Gastroesophageal sphincter (tissue), 4 donors: ENCODE measurements at places on chromosomes 2 and 18. TPM values are rescaled to one million over a fixed set of nuclear protein-coding genes. Genes with fewer than 3 reads are reported as not detected.
A peak's percentile ranks its signal among the peaks of the same experiment; 100 is the strongest.

SLC4A3 gene
- 10.4 TPM for total RNA-seq

DNA sequence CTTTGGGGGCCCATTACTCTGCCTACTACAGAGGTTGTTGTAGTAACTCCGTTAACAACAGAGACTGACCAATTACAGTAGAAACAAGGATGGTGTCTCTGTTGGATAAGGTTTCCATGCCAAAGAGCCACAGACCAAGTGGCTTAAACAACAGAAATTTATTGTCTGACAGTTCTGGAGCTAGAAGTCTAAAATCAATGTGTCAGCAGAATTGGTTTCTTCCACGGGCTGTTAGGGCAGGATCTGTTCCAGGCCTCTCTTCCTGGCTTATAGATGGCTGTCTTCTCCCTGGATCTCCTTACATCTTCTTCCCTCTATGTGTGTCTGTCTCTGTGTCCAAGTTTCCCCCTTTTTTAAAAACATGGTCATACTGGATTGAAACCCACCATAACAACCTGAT is 135.3 kb downstream of the AKAIN1 start:
- H3K36me3 ChIP-seq: no peaks in the 10 kb centered on the region
- no peak overlapping the region for H3K27ac ChIP-seq
- H3K27me3 ChIP-seq: peaks cover 5% of the 10 kb centered on the region
- ATAC-seq: no peak
- no peak overlapping the region for H3K4me3 ChIP-seq

GRCh38 chr2:101473591-101473910 is 1.4 kb downstream of the RFX8 start:
- H3K27me3 ChIP-seq: no peaks in the 10 kb centered on the region
- ATAC-seq: peak; percentile 42
- H3K4me3 ChIP-seq: peak overlapping the region; percentile 35

- no peaks in the 10 kb centered on the region for H3K36me3 ChIP-seq
- no peak overlapping the region for H3K4me3 ChIP-seq
- H3K27me3 ChIP-seq: peaks cover 80% of the 10 kb centered on the region
These were observed 25.9 kb upstream of the ALPP start for GRCh38 chr2:232352511-232353091.

GRCh38 chr2:227826563-227826962 is 12.9 kb downstream of the CCL20 start:
- no peaks in the 10 kb centered on the region for H3K36me3 ChIP-seq
- no peak overlapping the region for H3K27ac ChIP-seq
- no peak overlapping the region for H3K4me3 ChIP-seq

GRCh38 chr2:24552836-24553235 is 61.8 kb downstream of the NCOA1 start:
- ATAC-seq: no peak
- no peak overlapping the region for H3K4me3 ChIP-seq
- H3K36me3 ChIP-seq: peaks cover 7% of the 10 kb centered on the region
- no peak overlapping the region for H3K27ac ChIP-seq
- peaks cover 6% of the 10 kb centered on the region for H3K4me1 ChIP-seq
- no peaks in the 10 kb centered on the region for H3K27me3 ChIP-seq

MALL gene
- total RNA-seq: 18.6 TPM

KIF1A gene
- total RNA-seq: 2.2 TPM

DNA sequence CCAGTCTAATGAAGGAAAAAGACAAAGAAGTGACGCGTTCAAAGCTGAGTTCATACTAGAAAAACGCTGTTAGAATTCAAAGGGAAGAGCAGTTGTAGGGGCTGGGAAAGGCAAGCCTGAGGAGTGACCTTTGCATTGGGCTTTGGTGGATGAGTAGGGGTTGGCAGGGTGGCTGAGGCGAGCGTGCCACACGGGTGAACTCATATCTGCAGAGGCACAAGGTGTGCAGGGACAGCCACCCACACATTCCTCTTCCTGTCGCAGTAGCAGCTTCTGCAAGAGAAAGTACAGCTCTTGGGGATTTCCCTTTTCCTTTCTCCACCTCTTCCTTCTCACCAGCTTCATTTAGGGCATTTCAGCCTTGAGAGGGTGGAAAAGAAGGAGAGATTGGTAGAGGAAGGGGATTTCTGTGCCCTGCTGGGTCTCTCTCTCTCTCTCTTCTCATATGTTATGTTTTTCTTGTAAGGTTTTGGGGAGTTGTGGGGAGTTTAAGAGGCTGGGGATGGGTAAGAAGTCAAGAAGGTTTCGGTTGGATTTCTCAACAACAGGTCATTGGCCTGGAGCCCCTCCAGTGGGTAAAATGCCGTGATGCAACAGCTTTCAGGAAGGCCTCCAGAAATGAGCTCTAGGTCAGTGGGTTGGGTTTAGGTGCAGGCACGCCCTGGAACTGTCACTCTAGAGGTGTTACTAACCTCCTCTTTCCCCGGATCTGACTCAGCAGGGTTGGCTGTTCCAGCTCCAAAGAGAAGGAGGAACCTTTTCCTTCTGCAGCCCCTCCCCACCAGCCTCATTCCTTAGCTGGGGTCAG is 40.1 kb downstream of the ODC1 start:
- peak overlapping the region; percentile 67 for H3K27ac ChIP-seq
- H3K4me1 ChIP-seq: no peaks in the 10 kb centered on the region
- no peaks in the 10 kb centered on the region for H3K36me3 ChIP-seq
- peak; percentile 75 for ATAC-seq

GRCh38 chr2:156700681-156701080 is 264.5 kb downstream of the GPD2 start:
- H3K36me3 ChIP-seq: no peaks in the 10 kb centered on the region
- H3K4me3 ChIP-seq: no peak overlapping the region
- H3K27ac ChIP-seq: no peak overlapping the region
- peaks cover 21% of the 10 kb centered on the region for H3K4me1 ChIP-seq
- no peak for ATAC-seq

LIMS2 gene
- total RNA-seq: 81.4 TPM

DNA sequence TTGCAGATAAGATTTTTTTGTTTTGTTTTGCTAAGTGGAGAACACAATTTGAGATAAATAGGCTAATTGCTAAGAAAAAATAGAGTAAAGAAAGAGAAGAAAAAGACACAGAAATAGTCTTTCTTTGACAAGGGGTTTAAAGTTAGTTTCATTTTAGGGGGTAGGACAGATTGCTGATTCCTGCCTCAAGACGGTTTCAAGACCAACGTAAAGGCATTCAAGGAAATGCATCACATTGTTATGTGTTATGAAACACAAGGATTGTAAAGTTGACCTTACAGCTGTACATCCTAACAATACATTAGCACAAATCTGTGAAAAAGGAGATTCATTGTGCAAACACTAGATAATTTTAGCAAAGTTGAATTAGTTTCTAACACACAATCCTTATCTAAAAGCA is 22.7 kb upstream of the ETAA1 start:
- H3K36me3 ChIP-seq: no peaks in the 10 kb centered on the region
- no peaks in the 10 kb centered on the region for H3K4me1 ChIP-seq
- no peak for ATAC-seq
- H3K27ac ChIP-seq: no peak overlapping the region
- H3K4me3 ChIP-seq: no peak overlapping the region

GRCh38 chr2:28354920-28355520 is 37.6 kb upstream of the FOSL2 start:
- ATAC-seq: no peak

DNA sequence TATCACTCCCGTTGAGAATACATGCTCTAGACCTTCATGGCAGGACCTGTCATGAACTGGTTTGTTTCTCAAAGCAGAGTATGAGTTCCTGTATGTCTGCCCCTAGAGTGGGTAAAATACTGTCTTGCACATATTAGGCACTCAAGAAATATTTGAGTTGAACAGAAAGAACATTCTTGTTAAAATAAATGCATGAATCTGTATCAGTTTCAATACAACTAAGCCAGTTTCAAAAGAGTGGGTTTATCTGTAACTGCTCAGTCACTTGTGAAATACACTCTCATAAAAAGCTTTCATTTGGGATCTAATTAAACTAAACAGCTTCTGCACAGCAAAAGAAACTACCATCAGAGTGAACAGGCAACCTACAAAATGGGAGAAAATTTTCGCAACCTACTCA is 69.2 kb downstream of the RFTN2 start:
- no peaks in the 10 kb centered on the region for H3K27me3 ChIP-seq
- ATAC-seq: no peak
- no peaks in the 10 kb centered on the region for H3K4me1 ChIP-seq
- H3K36me3 ChIP-seq: no peaks in the 10 kb centered on the region

DNA sequence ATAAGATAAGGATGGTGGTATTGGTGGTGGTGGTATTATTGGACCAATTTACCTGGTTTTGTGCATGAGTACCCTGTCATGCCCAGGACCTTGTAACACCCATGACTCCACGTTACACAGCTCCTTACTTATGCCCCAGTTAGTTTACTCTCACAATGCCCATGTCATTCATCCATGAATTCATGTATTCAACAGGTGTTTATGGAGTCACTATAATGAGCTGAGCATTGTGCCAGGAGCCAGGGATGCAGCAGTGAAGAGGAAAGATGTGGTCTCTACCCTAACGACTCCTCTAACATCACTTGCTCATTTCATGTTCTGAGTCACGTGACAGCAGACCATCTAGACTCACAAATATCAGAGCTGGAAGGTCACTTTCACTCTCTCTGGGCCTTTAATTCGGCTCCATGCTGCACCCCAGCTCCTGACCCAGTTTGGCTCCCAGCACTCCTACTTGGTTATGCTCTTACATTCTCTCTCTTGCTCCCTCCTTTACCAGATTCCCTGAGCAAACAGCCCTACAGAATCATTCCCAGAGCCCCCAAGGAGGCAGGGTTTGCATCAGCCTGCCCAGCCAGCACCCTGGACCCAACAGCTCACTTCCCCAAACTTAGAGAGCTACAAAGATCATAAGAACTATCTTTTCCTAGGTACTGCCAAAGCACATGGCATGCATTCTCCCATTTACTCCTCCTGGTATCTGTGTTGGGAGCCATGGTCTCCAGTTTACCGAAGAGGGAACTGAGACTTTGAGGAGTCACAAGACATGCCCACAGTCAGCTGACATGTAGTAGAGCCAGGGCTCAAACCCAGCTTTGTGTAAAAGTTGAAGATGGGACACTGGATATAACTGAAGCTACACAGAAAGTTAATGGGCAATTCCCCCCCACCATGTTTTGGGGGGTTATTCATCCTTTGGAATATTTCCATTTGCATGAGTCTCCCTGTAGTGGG is 449.9 kb downstream of the LRATD1 start:
- no peak for ATAC-seq
- H3K36me3 ChIP-seq: no peaks in the 10 kb centered on the region
- no peaks in the 10 kb centered on the region for H3K4me1 ChIP-seq
- no peak overlapping the region for H3K4me3 ChIP-seq
- H3K27ac ChIP-seq: no peak overlapping the region

DNA sequence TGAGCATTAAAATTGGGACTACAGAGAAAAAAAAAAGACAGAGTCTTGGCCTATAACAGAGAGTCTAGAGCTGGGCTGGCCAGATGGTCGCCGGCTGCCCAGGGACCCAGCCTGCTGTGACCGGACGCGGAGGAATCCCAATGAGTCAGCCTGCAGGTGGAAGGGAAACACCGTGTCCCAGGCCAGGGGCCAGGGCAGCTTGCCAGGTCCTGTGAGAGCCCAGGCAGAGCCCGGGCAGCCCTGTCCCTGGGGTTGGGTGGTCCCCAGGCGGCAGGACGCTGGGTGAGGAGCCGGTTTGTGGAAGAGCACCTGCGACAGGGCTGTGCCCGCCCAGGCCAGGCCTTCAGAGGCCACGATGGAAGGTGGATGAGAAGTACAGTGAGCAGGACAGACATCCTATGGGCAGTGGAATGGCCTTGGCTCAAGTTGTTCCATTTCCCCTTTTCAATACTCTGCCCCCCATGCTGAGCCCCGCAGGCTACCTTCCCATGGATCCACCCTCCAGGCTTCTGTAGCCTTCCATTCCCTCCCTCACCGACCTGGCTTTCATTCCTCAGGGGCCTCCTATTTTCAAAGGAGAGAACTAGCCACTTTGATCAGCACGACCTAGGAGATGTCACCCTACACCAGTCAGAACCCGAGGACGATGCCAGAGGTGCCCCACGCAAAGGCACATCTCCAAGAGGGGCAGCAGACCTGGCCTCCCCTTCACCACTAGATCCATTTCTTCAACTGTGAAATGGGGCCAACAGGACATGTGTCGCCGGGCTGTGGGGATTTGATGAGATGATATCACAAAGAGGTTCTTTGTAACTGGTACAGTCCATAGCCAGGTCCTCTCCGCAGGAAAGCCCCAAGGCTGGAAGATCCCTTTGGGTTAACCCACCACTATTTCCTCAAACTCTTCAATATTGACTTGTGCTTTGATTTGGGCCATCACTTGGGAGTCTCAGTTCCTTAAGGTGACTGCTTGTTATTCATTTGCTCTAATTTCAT is 87.5 kb downstream of the POLR1A start:
- ATAC-seq: peak; percentile 26
- no peaks in the 10 kb centered on the region for H3K36me3 ChIP-seq
- no peak overlapping the region for H3K4me3 ChIP-seq
- peaks cover 6% of the 10 kb centered on the region for H3K4me1 ChIP-seq
- H3K27ac ChIP-seq: no peak overlapping the region

AAMP gene
- total RNA-seq: 97.8 TPM

DNA sequence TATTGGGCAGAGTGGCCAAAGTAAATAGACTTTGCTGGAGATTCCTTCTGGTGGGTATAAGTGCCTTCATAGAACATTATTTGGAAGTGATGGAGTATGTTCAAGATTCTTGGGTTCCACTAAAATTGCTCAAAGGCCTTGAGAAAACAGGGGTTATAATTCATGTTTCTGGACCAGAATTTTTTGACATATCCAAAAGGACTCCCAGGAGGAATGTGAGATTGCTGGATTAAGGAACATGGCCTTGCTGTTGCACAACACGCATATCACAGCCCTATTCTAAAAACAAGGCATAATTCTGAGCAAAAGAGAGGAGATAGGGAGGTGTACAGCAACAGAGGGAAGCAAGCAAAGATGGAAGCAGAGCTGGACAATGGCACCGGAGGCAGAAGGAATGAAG is 111.7 kb upstream of the TNP1 start:
- H3K27ac ChIP-seq: peak overlapping the region; percentile 18
- peak; percentile 77 for ATAC-seq
- no peaks in the 10 kb centered on the region for H3K36me3 ChIP-seq
- H3K4me3 ChIP-seq: no peak overlapping the region

DNA sequence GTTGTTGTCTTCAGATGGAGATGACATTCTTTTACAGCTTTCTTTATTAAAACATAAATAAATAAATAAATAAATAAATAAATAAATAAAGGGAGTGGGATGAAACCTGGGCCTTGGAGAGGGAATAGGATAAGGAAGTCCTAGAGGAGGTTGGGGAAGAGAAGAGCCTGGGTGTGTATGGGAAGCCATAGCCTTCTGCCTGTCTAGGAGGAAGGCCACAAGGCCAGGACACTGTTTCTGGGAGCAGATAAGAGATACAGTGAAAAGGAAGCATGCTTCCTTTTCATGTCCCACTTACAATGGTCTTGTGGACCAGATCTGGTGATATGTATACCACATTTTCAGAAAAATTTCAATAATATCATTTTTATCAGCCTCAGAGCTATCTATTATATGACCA is 6.1 kb upstream of the TDRD15 start:
- no peak for ATAC-seq
- H3K27me3 ChIP-seq: peaks cover 8% of the 10 kb centered on the region
- H3K27ac ChIP-seq: no peak overlapping the region
- H3K4me1 ChIP-seq: no peaks in the 10 kb centered on the region
- no peaks in the 10 kb centered on the region for H3K36me3 ChIP-seq
- no peak overlapping the region for H3K4me3 ChIP-seq

DNA sequence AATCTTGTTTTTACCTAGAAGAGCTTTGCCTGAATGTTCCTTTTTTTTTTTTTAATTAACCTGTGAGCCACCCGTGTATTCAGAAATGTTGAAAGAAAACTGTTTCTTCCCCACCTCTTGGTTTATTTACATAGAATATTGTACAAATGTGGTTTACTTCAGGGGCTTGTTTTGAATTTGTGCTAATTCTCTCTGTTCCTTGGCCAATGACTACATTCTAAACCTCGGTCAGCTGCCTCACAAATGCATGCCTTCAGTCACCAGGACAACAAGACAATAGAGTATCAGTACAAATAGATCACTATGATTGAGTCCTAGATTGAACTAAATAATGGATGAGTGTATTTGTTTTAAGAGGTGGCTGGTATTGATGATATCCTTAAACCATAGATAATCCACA is 36.0 kb downstream of the AGFG1 start:
- no peaks in the 10 kb centered on the region for H3K36me3 ChIP-seq
- no peak overlapping the region for H3K4me3 ChIP-seq
